Neuronal stem cell (in vitro differentiated cells): ENCODE measurements at places on chromosomes 4 and X.

DNA sequence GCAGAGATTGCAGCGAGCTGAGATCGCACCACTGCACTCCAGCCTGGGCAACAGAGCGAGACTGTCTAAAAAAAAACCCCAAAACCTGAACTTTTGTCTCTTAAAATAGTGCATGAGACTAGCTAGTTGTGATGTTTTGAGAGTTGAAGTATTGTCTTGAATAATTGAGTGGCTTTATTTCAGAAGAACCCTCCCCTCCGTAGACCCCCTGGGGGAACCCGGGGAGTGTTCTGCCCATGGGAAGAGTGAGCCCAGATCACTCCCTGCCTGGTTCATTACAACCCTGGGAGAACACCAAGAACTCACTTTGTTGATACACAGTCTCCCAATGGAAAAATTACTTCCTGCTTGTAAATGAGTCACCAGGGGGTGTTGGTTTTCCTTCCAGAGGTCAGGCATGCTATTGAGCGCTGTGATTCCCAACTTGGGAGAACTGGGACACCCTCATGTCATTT, 65.3 kb upstream of the SHISA3 start:
- H3K27me3 ChIP-seq, result no peaks in the 10 kb centered on the region
- DNase-seq, result no peak
- H3K4me3 ChIP-seq, result no peak overlapping the region
- no peaks in the 10 kb centered on the region for H3K4me1 ChIP-seq
- H3K36me3 ChIP-seq, result no peaks in the 10 kb centered on the region
- H3K27ac ChIP-seq, result no peak overlapping the region

- no peak for DNase-seq
- peaks cover 77% of the 10 kb centered on the region for H3K36me3 ChIP-seq
These were observed 6.3 kb downstream of the MAGED1 start for GRCh38 chrX:51899741-51900140.

- H3K4me3 ChIP-seq, result no peak overlapping the region
- H3K4me1 ChIP-seq, result no peaks in the 10 kb centered on the region
These were observed 48.8 kb upstream of the SHOX start for GRCh38 chrX:581720-582298.

- no peaks in the 10 kb centered on the region for H3K4me1 ChIP-seq
- no peaks in the 10 kb centered on the region for H3K27me3 ChIP-seq
- H3K27ac ChIP-seq, result no peak overlapping the region
- no peak for DNase-seq
- H3K36me3 ChIP-seq, result no peaks in the 10 kb centered on the region
- no peak overlapping the region for H3K4me3 ChIP-seq
These were observed 48.0 kb upstream of the GRXCR1 start for GRCh38 chr4:42844422-42845070.

DNA sequence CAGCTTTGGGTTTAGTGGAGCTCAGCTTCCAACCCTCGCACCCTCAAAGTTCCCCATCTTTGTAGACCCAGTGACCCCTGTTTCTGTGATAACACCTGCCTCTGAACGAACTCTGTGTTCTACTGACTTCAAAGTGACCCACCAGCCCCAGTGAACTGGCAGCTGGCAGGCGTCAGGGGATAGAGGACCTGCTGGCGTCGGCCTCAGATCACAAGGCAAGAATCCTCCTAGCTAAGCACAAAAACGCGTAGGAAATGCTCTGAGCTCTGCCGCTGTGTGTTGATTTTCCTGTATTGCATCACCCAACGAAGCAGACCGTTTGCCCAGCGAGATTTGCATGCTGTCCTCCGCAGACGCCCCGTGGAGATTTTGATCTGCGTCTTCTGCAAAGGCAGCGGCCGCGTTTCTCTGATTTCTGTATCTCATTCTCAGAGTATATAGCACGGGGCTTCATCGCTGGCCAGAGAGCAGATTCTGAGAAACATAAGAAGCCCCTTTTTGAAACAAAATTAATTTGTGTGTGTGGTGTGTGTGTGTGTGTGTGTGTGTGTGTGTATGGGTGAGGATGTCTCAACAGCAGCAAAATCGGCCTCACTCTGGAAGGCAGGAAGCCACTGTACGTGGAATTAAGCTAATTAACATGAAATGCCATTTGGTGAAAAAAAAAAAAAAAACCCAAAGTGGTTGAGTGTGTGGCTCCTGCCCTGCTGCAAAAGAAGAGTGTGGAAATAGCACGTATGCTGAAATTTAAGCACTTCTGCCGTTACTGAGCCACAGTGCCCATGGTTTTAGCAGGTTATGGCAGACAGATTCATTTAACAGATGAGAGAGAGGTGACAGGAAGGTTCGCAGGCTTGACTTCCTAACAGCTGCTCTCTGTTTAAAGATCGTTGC, 29.2 kb upstream of the ASMTL start:
- H3K4me1 ChIP-seq, result no peaks in the 10 kb centered on the region
- H3K27me3 ChIP-seq, result no peaks in the 10 kb centered on the region
